Activated T-cell treated with anti-CD3 and anti-CD28 coated beads, Interleukin-2, amount 50 U/mL, for 72 hours (primary cell): ENCODE measurements at places on chromosomes 13 and 19. TPM values are rescaled to one million over a fixed set of nuclear protein-coding genes. Genes with fewer than 3 reads are reported as not detected.

DNA sequence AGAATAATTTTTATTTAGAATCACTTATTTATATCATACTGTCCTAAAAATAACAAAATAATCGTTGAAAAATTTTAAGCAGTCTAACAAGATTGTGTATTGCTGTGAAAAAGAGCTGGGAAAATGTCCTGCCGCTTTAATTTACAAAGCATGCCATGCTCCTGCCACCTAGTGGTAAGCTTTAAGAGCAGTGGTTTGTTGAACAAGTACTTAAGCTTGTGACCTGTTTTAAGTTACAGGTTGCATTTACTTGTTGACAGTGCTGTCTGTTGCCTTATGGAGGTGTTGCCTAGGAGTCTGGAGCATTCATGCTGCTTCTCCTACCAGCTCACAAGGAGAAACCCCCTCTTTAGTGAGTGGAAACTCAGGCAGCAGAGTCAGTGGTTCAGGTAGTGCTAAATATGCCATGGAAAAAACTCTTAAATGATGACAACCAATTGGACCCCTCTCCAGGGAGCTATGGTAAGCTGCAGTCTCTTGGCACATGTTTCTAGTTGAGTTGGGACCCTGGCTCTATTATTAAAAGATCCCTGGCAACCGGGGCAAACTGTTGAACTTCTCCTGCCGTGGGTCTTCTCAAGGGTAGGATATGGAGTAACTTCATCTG, 68.4 kb downstream of the SPATA13 start:
- H3K4me3 ChIP-seq: no peak overlapping the region
- H3K36me3 ChIP-seq: no peaks in the 10 kb centered on the region
- peaks cover 48% of the 10 kb centered on the region for H3K4me1 ChIP-seq
- DNase-seq: peak; percentile 44

- H3K36me3 ChIP-seq: no peaks in the 10 kb centered on the region
- no peaks in the 10 kb centered on the region for H3K27me3 ChIP-seq
- no peak overlapping the region for H3K27ac ChIP-seq
- DNase-seq: no peak
- H3K4me3 ChIP-seq: no peak overlapping the region
These were observed 143.8 kb upstream of the RXFP2 start for GRCh38 chr13:31595563-31595962.

GRCh38 chr13:26923824-26924605, 163.4 kb upstream of the GPR12 start:
- peaks cover 25% of the 10 kb centered on the region for H3K27me3 ChIP-seq
- no peak for DNase-seq
- no peaks in the 10 kb centered on the region for H3K4me1 ChIP-seq
- H3K4me3 ChIP-seq: no peak overlapping the region

Gene DDX39A
- total RNA-seq: 236 TPM

Gene DAND5
- 0.32 TPM for total RNA-seq

- no peak overlapping the region for H3K27ac ChIP-seq
- H3K4me3 ChIP-seq: no peak overlapping the region
- no peaks in the 10 kb centered on the region for H3K4me1 ChIP-seq
- no peaks in the 10 kb centered on the region for H3K27me3 ChIP-seq
These were observed 1992.9 kb upstream of the PCDH20 start for GRCh38 chr13:63408331-63409189.

DNA sequence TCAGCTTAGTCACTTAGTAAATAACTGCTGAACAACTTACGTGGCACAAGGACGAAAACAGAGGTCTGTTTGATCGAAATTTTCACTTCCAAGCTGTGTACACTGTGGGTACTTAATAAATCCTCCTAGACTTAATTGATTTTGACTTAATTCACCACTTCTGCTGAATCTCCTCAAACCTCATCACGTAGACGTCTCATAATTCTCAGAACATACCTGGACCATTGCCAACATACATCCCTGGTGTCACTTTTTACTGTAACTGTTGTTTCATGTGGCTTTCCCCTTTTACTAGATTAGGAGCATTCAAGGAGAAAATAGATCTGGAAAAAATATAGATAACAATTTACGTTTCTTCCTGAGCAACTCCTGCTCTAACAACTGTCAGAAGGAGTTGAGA, 105.0 kb downstream of the MBNL2 start:
- H3K27me3 ChIP-seq: no peaks in the 10 kb centered on the region
- no peak overlapping the region for H3K27ac ChIP-seq
- no peak overlapping the region for H3K4me3 ChIP-seq

- H3K4me3 ChIP-seq: no peak overlapping the region
These were observed 28.8 kb upstream of the OXGR1 start for GRCh38 chr13:97023117-97023516.

DNA sequence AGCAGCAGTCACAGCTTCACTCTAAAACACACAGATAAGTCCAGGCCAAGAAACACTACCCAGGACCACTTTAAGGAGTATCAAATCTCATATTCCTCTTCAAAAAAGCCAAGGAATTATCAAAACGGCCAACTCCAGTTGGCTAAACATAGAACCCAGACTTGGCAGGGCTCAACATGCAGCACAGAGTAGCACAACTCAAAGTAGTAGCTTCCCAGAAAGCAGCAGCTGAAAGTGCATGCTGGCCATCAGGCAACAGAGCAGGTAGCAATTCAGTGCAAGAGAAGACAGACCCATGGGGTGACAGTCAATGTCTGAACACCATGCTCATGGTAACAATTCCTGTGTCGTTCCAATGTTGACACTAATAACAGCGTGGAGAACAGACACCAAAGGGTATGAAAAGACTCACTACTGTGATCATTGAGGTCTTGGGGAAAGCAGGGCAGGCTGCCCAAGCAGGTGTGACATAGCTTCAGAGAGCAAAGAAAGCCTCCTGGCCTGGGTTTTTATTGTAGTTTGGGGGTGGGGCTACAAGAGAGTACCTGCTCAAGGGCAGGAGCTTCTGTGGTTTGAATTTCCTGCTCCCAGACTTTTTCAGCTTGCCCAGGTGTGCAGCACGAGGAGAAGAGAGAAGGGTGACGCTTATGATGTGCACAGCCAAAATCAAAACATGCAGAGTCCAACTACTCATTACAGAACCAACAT, 6.2 kb downstream of the ZNF709 start:
- H3K36me3 ChIP-seq: no peaks in the 10 kb centered on the region
- H3K27ac ChIP-seq: no peak overlapping the region
- no peak for DNase-seq
- H3K4me3 ChIP-seq: no peak overlapping the region

DNA sequence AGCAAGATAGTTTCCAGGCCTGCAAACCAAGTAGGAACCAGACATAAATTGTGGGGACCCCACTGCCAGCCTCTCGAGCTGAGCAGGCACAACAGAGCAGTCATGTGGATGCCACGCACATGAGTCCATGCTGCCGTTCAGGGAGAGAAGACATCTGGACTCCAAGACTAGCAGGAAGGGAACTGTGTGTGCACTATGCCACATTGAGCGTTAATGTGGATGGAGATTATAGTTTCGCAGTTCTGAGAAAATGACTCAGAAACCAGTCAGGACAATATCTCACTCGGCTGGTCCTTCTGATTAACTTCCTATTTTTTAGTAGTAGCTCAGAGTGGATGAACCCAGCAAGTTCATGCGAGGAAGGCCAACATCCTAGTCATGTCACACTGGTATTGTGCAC, 124.9 kb downstream of the CRYL1 start:
- no peaks in the 10 kb centered on the region for H3K27me3 ChIP-seq
- peaks cover 22% of the 10 kb centered on the region for H3K4me1 ChIP-seq
- no peak overlapping the region for H3K4me3 ChIP-seq
- no peak for DNase-seq

- no peak overlapping the region for H3K27ac ChIP-seq
- no peaks in the 10 kb centered on the region for H3K36me3 ChIP-seq
- H3K4me3 ChIP-seq: no peak overlapping the region
- H3K27me3 ChIP-seq: no peaks in the 10 kb centered on the region
- no peak for DNase-seq
These were observed 222.6 kb downstream of the TM9SF2 start for GRCh38 chr13:99723878-99724277.

Gene SGCG
- total RNA-seq: not detected

Gene UBE2L5
- not detected for total RNA-seq

Gene NEK5
- total RNA-seq: 0.16 TPM

GRCh38 chr19:50725218-50725910, 2.2 kb downstream of the CLEC11A start:
- no peak for DNase-seq
- H3K36me3 ChIP-seq: no peaks in the 10 kb centered on the region
- H3K4me1 ChIP-seq: peaks cover 45% of the 10 kb centered on the region
- peak overlapping the region; percentile 30 for H3K27ac ChIP-seq

Gene DMAC2
- total RNA-seq: 59.9 TPM

DNA sequence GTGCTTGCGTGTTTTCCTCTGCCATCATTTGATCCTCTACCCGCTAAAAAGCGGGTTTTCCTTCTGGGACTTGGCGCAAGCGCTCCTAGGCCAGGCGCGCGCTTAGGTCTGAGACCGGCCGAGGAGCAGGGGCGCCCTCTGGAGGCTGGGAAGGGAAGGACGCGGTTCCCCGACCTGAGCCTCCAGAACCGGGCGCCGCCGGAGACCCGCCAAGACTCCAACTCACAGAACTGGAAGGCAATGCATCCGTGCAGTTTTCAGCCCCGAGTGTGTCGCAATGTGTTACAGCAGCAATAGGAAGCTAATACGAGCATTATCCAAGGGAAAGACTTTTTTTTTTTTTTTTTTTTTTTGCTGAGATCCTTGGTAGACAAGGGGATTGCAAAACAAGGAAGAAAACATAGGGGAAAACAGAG, 190.9 kb downstream of the COL4A1 start:
- H3K27me3 ChIP-seq: peaks cover 26% of the 10 kb centered on the region
- no peak overlapping the region for H3K27ac ChIP-seq
- H3K36me3 ChIP-seq: no peaks in the 10 kb centered on the region
- DNase-seq: peak; percentile 55

DNA sequence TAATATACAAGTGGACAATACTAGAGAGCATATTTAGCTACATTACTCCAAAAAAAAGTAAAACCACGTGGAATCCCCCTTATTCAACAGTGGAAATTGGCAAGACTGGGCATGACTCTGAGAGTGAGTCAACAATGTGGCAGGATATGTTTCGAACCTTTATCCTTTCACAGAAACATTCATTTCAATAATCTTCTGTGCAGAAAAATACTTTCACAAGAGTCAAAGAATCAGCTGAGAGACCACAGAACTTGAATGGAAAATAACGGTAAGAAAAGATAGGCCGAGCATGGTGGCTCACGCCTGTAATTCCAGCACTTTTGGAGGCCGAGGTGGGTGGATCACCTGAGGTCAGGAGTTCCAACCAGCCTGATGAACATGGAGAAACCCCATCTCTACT, 25.1 kb upstream of the CD70 start:
- peak overlapping the region; percentile 93 for H3K27ac ChIP-seq
- H3K4me1 ChIP-seq: peaks cover 60% of the 10 kb centered on the region
- peak overlapping the region; percentile 61 for H3K4me3 ChIP-seq
- H3K27me3 ChIP-seq: peaks cover 36% of the 10 kb centered on the region
- DNase-seq: peak; percentile 49
- H3K36me3 ChIP-seq: peaks cover 18% of the 10 kb centered on the region

Gene MEIS3
- 0.23 TPM for total RNA-seq

Gene LAMP1
- 55.4 TPM for total RNA-seq

GRCh38 chr19:6952956-6953355, 65.6 kb downstream of the ADGRE1 start:
- no peaks in the 10 kb centered on the region for H3K36me3 ChIP-seq
- no peak overlapping the region for H3K27ac ChIP-seq
- H3K4me1 ChIP-seq: peaks cover 7% of the 10 kb centered on the region
- no peak overlapping the region for H3K4me3 ChIP-seq
- no peak for DNase-seq

Gene ZNF723
- 0.14 TPM for total RNA-seq

DNA sequence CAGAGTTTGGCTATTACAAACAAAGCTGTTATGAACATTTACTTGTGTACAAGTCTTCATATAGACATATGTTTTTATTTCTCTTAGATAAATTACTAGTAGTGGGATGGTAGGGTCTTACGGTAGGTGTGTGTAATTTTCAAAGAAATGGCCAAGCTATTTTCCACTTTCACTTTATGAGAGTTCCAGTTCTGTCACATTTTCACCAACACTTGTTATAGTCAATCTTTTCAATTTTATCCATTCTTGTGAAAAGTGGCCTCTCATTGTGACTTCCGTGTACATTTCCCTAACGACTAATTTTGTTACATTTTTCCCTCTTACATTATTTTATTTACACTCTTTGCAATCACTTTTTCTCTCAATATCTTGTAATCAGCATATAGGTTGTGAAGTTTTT, 18.3 kb downstream of the MBD3L1 start:
- no peaks in the 10 kb centered on the region for H3K36me3 ChIP-seq
- no peaks in the 10 kb centered on the region for H3K4me1 ChIP-seq
- no peak overlapping the region for H3K4me3 ChIP-seq
- H3K27ac ChIP-seq: no peak overlapping the region
- DNase-seq: no peak
- H3K27me3 ChIP-seq: peaks cover 7% of the 10 kb centered on the region

DNA sequence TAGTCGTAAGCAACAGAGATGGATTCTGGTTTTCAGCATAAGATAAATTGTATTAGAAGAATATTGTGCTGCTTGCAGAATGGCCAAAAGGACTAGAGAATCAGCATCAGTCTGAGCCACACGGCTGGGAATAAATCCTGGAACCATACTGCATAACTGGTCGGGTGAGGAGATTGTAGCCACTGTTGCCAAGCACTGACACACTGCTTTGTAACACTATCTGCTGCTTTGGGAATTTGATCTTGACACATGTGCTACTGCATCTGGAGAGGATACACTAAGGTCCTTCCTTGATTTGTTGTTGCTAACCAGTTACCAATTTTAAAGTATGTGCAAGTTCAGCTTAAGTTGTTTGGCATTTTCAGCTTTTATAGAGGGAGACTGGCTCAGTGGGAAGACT, 1.9 kb downstream of the HNRNPA1L2 start:
- DNase-seq: no peak
- H3K36me3 ChIP-seq: peaks cover 9% of the 10 kb centered on the region
- H3K4me3 ChIP-seq: no peak overlapping the region
- no peaks in the 10 kb centered on the region for H3K27me3 ChIP-seq
- H3K4me1 ChIP-seq: peaks cover 5% of the 10 kb centered on the region

DNA sequence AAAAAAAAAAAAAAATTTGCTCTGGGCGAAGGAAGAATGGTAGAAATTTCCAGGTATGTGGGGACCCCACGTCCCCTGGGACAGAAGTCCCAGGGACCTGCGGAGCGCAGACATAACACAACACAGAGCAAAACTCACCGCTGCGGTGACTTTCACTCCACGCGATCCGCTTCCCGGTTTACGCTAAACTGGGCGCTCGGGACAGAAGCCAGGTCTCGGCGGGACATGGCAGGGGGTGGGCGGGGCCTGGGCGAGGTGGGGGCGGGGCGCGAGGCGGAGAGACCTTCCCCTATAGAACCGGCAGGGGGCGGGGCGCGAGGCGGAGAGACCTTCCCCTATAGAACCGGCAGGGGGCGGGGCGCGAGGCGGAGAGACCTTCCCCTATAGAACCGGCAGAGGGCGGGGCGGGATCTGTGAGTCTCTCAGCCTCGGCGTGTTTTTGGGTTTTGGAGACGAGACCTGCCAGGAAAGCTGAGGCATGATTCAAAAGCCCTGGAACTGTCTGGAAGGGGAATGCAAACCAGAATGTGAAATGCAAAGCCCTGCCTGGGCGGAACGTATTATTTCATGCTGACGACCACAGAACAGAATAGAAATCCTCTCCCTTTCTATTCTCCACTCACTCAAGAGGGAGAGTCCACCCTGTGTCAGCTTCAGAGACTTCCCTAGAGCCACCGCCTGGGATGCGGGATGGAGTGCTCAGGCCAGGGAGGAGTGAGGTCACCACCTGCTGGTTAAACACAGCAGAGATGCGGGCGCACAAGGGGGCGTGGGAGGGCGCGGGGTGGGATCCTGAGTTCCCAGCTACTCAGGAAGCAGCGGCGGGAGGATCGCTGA, 20.2 kb upstream of the ERVV-1 start:
- peaks cover 18% of the 10 kb centered on the region for H3K36me3 ChIP-seq
- peaks cover 17% of the 10 kb centered on the region for H3K4me1 ChIP-seq
- peaks cover 5% of the 10 kb centered on the region for H3K27me3 ChIP-seq
- DNase-seq: peak; percentile 88
- H3K27ac ChIP-seq: no peak overlapping the region
